ENCODE measurements at places on chromosomes 7 and 10. TPM values are rescaled to one million over a fixed set of nuclear protein-coding genes. Genes with fewer than 3 reads are reported as not detected.

DNA sequence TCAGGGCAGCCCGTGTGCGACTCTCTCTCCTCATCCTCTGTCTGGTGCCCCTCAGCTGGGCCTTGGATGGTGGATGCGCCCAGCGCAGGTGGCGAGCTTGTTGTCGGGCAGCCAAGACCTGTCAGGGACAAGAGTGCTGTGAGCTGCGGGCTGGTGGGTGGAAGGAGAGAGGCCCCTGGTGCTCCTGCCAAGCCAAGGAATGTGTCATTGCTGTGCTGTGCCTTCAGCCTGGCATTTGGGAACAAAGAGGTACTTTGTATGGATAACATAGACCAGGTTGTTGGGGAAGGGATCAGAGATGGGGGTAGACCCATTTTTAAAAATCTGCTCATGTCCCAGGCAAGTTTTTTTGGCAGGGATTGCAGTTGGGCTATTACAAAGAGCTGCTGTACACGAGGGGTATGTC, 120.9 kb downstream of the PKD1L1 start:
- DNase-seq, result no peak

PRPS1L1 gene
- total RNA-seq, result not detected

DNA sequence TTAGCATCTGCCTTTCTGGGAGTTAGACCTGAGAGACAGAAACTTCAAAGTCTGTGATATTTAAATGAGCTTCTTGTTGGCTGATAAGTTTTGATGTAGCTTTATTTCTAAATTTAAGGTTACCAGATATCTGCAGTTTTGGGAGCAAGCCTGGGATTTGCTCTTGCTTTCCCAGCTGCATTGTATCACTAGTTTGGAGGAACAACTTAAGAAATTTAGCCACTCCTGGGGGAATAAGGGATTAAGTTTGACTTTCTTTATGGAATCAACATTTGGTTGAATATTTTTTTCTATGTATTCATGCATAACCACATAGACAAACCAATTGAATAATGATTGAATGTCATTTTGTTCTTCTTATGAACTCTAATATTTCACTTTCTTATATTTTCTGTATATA, 178.6 kb downstream of the POLR1F start:
- DNase-seq, result no peak

GRCh38 chr7:107597953-107598352, 17.9 kb downstream of the BCAP29 start:
- no peak for DNase-seq

DNA sequence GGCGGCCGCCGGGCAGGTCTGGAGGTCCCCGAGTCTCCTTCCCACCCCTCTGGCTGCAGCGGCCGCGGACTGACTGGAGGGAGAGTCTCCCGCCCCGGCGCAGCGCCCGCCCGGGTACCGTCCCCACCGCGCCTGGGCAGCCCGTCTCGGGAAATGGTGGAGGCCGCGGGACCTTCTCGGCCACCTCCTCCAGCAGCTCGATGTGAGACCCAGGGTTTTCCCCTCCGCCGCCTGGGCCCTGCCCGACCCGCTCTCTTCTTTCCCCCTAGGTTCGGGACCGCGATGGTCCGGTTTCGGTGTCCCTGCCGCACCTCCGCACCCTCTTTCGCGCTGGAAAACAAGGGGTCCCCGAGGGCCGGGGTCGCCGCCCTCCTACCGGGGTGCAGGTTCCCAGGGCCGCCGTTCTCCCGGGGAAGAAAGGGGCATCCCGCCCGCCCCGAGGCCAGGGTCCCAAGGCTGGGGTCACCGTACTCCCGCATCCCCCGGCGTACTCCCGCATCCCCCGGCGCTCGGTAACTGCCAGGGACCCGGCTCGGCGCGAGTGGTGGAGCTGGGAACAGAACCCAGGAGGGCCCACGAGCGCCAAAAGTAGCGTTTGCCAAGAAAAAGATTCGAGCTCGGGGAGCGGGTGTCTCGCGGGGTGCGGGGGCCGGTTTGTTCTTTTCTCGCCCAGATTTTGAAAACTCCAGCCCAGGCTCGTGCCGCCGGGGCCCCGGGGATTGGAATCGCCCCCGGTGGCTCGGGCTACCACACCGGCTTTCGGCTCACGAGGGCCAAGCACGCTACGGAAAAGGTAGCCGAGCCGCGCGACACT, 3.4 kb downstream of the TNRC18 start:
- DNase-seq, result no peak

LIPF gene
- not detected for total RNA-seq

DNA sequence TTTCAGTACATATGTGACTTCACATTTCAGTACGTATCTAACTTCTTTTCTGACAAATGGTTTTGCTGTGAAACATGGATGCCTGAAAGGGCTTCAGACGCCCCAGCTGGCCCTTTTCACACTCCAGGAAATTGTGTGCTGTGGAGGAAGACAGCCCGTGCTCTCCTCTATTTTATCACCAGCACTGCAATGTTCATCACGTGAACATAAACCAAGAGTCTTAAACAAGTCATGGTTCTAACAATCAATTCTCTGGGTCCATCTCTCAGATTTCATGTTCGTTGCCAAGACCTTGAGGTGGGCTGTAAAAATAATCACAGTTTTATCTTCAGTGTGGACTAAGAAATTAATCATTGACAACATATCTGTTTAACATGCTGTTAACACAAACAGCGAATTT, 141.2 kb downstream of the WDR37 start:
- no peak for DNase-seq

HEPACAM2 gene
- not detected for total RNA-seq

GRCh38 chr7:76179686-76180085, 22.0 kb upstream of the SRRM3 start:
- no peak for DNase-seq

NOBOX gene
- not detected for total RNA-seq

DNA sequence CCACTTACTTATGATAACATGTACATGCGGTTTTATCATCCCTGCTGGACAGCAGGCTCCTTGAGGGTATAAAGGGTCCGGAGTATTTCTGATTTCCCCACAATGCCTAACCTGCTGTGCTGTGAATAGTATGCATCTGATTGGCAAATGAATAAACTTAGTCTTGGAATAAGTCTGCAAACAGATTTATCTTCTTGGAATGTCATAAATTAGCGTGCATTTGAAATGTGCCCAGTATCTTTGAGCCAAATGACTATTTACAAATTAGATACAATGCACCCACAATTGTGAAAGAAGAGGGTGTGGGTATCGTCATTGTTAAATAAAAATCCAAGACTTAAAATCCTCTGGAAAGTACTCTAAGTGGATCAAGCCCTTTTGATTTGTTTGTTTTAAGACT, 106.0 kb downstream of the OSBPL3 start:
- no peak for DNase-seq

TMEM176A gene
- total RNA-seq, result not detected

- DNase-seq, result no peak
Measured at GRCh38 chr10:129710510-129710847, 243.4 kb downstream of the MGMT start.

CLDN3 gene
- total RNA-seq, result not detected

CPA2 gene
- total RNA-seq, result 0.32 TPM

GRCh38 chr10:121518333-121518732, 79.9 kb downstream of the FGFR2 start:
- DNase-seq, result no peak

- DNase-seq, result no peak
Measured at GRCh38 chr7:141522657-141523342, 28.4 kb upstream of the AGK start.

CCDC172 gene
- not detected for total RNA-seq

- DNase-seq, result no peak
Measured at GRCh38 chr7:117784315-117784714, 88.9 kb downstream of the CTTNBP2 start.

PIP gene
- total RNA-seq, result not detected

LIMK1 gene
- total RNA-seq, result 44.9 TPM

DNA sequence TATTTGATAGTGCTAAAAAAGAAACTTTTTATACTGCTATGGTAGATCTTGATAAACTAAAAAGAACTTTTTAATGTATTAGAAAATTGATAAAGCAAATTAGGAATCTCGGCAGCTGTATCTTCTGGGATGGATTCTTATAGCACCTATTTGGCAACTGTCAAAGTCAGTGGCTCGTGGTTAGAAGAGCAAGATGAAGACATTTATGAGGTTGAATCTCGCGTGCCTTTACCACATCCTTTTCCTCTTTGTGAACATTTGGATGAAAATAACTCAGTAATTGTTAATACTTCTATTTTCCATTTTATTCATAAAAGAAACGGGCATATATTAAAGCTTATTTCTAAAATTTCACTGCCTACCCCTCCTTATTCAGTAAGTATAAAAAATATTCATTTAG, 76.2 kb downstream of the CYP51A1 start:
- DNase-seq, result no peak

- DNase-seq, result no peak
Measured at GRCh38 chr7:137209151-137209817, 134.2 kb downstream of the PTN start.

PRSS1 gene
- not detected for total RNA-seq

- DNase-seq, result no peak
Measured at GRCh38 chr7:56291-56913, 136.0 kb upstream of the FAM20C start.

DNA sequence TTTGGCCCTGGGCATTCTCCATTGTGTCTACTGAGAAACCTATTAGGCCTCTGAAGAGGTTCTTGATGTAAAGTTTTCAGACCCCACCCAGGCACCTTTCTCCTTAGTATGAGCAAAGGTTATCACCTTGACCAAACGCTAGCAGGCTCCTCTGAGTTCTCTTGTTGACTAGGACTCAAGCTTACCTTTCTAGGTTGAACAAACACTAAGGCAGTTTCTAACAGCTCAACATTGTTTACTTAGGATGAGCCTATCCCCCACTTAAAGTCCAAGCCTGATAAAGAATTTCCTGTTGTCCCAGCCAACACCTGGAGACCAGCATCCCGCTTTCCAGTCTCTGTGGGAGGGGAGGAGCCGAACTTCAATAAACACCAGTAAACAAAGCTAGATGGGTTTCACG, 26.3 kb upstream of the ITGB8 start:
- no peak for DNase-seq

GRCh38 chr10:127115100-127115499, 81.3 kb downstream of the INSYN2A start:
- no peak for DNase-seq

SEMA3A gene
- 37.4 TPM for total RNA-seq

DNA sequence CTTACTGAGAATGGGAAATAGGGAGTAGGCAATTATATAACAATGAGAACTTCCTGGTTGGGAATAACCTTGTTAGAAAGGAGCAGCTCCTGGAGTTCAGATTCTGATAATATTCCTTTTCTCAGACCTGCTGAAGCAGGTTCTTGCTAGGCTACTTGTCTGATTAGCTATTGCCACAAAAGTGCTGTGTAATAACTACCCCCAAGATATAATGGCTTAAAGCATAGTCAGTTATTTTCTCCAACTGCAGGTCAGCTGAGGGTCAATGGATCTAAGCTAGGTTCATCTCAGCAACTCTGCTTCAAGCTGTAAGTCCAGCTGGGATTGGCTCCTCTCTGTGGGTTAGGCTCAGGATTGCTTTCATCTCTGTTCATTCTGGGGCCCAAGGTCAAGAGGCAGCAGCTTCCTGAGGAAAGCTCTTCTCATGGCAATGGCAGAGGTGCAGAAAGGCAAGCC, 9.4 kb upstream of the CNOT4 start:
- no peak for DNase-seq

GRCh38 chr7:126445991-126446390, 806.8 kb downstream of the GRM8 start:
- no peak for DNase-seq

DNA sequence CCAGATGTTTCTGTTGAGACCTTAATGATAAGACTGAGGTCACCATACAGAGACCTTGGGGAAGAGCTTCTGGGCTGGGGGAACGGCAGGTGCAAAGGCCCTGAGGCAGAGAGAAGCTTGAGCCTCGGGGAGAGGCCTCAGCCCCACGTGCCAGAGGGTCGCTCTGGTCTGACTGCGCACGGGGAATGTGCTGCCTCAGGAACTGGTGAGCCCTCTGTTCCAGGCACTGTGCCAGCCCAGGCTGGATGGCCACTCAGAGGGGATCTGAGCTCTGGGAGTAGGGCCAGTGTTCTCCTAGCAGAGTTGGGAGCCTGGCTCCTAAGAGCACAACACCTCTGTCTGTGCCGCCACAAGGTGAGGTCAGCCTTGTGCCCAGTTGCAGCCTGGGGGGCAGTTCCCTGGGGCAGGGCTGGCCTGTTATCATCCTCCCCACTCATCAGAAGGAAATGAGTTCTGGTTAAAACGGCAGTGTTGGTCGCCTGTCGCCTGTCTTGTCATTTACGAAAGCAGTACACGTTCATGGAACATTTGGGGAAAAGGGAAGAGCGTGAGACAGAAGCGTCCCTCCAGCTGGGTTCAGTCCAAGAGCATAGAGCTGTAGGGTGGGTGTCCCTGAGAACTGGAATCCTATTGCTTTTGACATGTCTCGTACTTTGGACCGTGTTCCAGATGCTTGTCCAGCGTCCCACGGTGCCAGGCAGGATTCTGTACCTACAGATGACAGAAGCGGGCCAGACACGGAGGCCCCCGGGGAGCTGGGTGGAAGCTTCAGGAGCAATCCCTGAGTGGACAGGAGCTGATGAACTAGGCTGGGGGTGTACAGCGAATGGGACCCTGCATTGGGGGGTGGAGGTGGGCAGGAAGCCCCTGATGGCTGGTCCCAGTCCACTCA, 4.3 kb downstream of the TTYH3 start:
- DNase-seq, result no peak

CTBP2 gene
- total RNA-seq, result 84.7 TPM

GRCh38 chr10:20835335-20835734, 61.8 kb downstream of the NEBL start:
- DNase-seq, result no peak

DNA sequence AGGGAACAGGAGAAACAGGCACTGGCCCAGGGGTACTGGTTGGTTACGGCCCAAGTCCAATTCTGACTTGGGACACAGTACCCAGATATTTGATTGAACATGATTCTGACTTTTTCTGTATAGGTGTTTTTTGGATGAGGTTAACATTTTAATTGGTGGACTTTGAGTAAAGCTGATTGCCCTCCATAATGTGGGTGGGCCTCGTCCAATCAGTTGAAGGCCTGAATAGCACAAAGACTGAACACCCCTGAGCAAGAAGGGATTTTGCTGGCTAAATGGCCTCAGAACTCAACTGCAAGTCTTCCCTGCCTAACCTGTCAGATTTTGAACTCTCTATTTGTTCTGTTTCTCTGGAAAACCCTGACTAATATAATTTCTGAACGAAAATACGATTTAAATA, 222.6 kb downstream of the TEX36 start:
- DNase-seq, result no peak

DNA sequence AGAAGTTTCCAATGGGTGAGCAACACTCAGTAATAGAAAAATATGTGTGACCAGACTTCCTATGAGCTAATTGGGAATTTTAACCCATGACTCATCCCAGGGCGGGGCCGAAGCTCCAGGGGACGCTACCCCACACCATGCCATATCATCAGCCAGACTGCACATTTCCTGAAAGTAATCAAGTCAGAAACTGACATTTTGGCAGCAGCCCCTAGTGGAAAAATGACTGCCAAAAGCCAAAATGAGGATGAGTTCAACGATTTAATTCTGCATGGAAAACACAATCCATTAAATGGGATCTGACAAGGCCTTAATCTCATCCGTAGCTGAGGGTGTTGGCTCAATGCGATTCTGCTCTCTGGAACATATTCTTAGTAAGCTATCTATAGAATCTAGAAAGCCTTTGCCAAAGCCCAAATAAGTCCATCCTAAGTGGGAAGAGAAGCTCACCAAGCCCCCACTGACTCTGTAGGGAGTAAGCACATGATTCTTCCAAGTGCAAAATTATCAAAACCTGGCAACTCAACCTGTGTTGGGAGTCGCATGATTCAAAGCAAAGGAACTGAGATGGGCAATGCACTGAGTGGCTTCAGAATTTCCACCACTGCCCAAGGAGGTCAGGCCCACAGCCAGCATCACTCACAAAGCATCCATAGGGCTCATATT, 93.1 kb upstream of the PDE1C start:
- DNase-seq, result peak; percentile 20
